ENCODE measurements at places on chromosomes 2 and 18. TPM values are rescaled to one million over a fixed set of nuclear protein-coding genes. Genes with fewer than 3 reads are reported as not detected.

- peaks cover 5% of the 10 kb centered on the region for H3K4me1 ChIP-seq
- H3K27ac ChIP-seq: no peak overlapping the region
- no peaks in the 10 kb centered on the region for H3K36me3 ChIP-seq
- H3K27me3 ChIP-seq: no peaks in the 10 kb centered on the region
- no peak for DNase-seq
Measured at GRCh38 chr18:59878644-59879043, 21.2 kb upstream of the PMAIP1 start.

DNA sequence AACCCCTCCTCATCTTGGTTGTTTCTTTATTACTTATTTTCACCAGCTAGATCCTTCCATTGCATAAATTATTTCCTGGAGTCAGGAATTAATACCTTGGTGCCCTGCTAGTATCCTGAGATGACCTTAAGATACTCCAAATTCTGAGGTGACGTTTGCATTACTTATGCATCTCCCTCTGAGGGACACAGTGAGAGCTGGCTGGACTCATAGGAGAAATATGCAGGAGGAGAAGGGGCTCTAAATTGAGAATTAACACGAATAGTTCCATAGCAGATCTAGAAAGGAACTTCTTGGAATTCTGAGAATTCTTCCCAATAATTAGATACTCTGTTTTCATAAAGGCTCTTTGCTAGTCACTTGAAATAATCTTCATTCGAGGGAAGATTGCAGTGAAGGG is 310.6 kb upstream of the ZEB2 start:
- H3K4me3 ChIP-seq: no peak overlapping the region
- no peaks in the 10 kb centered on the region for H3K4me1 ChIP-seq
- no peak overlapping the region for H3K27ac ChIP-seq

REL gene
- total RNA-seq: 68.8 TPM

GRCh38 chr18:8783335-8783993 is 78.1 kb downstream of the MTCL1 start:
- DNase-seq: no peak
- no peaks in the 10 kb centered on the region for H3K36me3 ChIP-seq
- no peaks in the 10 kb centered on the region for H3K27me3 ChIP-seq
- peaks cover 3% of the 10 kb centered on the region for H3K4me1 ChIP-seq
- no peak overlapping the region for H3K27ac ChIP-seq
- H3K4me3 ChIP-seq: no peak overlapping the region

- H3K27me3 ChIP-seq: no peaks in the 10 kb centered on the region
- H3K4me1 ChIP-seq: no peaks in the 10 kb centered on the region
- H3K36me3 ChIP-seq: no peaks in the 10 kb centered on the region
Measured at GRCh38 chr2:170922634-170923494, 6.2 kb upstream of the GORASP2 start.

FBLN7 gene
- total RNA-seq: 12.9 TPM

FOXI3 gene
- total RNA-seq: not detected

CYP26B1 gene
- total RNA-seq: 0.06 TPM

DNA sequence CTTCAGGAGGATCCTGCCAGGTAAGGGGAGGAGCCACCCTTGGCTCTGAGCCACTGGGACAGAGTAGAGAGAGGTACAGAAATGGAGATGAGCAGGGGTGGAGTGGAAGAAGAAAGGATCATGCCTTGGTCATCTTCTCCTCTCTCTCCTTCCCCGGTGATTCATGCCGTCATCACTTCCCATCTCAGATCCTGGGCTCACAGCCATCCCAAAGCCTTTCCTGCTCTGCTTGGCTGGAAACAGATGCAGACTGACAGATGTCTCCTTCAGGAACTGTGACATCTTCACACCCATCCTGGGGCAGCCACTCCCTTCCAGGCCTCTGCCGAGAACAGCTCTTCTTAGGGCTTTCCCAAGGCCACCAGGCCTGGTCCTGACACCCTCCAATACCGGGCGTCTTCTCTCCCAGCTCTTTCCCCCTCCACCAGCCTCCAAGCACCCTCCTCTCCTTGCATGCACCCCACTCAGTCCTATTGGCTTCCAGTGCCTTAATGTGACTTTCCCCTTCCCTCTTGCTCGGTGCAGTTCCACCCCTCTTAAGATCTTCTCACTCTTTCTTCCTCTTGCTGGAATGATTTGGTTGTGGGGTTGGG is 58.3 kb upstream of the TNP1 start:
- H3K27ac ChIP-seq: no peak overlapping the region
- no peaks in the 10 kb centered on the region for H3K27me3 ChIP-seq
- no peaks in the 10 kb centered on the region for H3K4me1 ChIP-seq
- no peaks in the 10 kb centered on the region for H3K36me3 ChIP-seq
- DNase-seq: no peak

GRCh38 chr2:104430359-104430740 is 423.6 kb upstream of the POU3F3 start:
- no peak overlapping the region for H3K27ac ChIP-seq
- no peak overlapping the region for H3K4me3 ChIP-seq
- no peaks in the 10 kb centered on the region for H3K36me3 ChIP-seq
- H3K4me1 ChIP-seq: no peaks in the 10 kb centered on the region
- DNase-seq: no peak

- no peak overlapping the region for H3K27ac ChIP-seq
- no peaks in the 10 kb centered on the region for H3K36me3 ChIP-seq
- H3K4me1 ChIP-seq: peaks cover 3% of the 10 kb centered on the region
- H3K27me3 ChIP-seq: peaks cover 15% of the 10 kb centered on the region
- H3K4me3 ChIP-seq: no peak overlapping the region
- DNase-seq: no peak
Measured at GRCh38 chr2:38281095-38281742, 95.9 kb downstream of the ATL2 start.

DNA sequence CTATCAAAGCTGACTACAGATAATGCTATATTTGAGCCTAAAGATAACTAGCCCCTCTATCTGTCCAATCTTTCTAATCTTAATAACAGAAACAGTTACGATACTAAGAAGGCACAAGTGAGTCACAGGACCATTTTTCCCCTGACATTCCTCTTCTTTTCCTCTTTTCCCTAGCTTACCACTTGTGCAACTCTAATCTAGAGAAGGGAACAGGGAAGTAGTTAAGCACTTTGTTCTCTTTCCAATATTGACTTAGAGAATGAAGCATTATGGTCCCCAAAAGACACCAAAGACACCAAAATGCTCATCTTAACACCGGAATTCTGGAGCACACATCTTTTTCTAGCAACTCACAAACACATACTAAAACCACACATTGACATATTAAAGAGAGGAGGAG is 1.8 kb downstream of the PDE11A start:
- peaks cover 10% of the 10 kb centered on the region for H3K4me1 ChIP-seq
- H3K36me3 ChIP-seq: no peaks in the 10 kb centered on the region
- peaks cover 6% of the 10 kb centered on the region for H3K27me3 ChIP-seq

DNA sequence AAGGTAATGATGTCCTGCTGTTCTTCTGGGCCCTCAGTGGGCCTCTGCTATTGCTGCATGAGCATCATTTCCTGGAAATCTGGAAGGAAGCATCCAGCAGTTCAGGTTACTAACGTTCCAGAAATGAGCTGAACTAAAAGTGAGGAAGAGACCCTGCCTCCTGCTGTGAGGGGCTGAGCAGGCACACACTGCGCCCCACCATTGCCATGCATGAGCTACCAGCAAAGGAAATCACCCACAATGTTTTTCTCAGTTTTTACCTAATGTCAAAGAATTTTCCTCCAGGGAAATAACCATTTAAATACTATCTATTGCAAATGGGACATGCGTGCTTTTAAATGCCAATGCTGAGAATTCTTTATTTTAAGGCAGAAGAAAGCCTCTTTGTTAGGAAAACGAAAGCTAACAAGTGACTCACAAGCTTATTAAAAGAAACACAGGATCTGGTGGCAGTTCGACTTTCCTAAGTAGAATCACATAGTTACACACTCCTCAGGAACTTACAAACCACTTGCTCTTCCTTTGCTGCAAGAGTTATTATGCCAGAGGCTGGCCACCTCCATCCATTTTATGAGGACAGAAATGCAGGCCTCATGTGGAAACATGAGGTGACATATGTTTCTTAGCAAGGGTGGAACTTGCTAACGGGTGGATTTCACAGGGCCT is 152.6 kb upstream of the TTC39C start:
- peaks cover 24% of the 10 kb centered on the region for H3K4me1 ChIP-seq
- no peak for DNase-seq
- no peak overlapping the region for H3K27ac ChIP-seq
- no peaks in the 10 kb centered on the region for H3K27me3 ChIP-seq
- no peaks in the 10 kb centered on the region for H3K36me3 ChIP-seq

KCNF1 gene
- total RNA-seq: not detected

BCL2L11 gene
- 47.0 TPM for total RNA-seq

DNA sequence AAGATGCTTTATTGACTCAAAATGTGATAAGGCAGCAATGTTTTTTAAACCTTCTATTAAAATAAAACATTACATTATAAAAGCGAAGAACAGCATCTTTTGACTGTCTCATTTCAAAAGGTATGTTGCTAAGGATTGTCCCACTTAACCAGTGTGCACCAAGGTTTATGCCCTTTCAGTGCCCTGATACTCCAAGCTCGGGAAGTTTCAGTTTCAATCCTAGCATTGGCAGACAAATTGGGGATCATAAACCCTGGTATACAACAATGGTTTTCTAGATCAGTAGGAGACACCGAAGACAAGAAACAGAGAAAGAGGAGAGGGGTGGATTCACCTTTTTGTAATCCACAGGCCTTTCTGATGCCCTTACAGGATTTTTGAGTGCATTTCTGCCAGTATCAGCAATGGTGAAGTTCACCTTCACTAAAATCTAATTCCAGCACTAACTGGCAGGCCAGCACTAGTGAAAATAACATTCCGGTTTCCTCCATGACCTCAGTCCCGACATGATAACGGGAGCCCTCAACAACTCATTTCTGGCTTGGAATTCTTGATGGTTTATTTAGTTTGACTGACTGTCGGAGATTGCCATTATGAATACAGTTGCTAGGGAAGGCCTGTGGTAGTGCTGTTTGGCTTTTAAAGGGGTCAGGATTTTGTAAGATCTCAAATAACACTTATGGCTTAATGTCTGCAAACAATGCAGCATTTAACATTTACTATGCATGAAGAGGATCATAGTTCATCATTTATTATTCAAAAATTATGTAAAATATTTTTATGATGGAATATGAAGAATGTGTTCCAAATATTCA is 33.3 kb upstream of the FIGN start:
- H3K36me3 ChIP-seq: no peaks in the 10 kb centered on the region
- H3K4me3 ChIP-seq: no peak overlapping the region
- no peak overlapping the region for H3K27ac ChIP-seq

- H3K4me1 ChIP-seq: no peaks in the 10 kb centered on the region
- no peaks in the 10 kb centered on the region for H3K36me3 ChIP-seq
- H3K4me3 ChIP-seq: no peak overlapping the region
- DNase-seq: no peak
- H3K27me3 ChIP-seq: no peaks in the 10 kb centered on the region
- H3K27ac ChIP-seq: no peak overlapping the region
Measured at GRCh38 chr2:31275976-31276375, 42.0 kb downstream of the EHD3 start.

DNA sequence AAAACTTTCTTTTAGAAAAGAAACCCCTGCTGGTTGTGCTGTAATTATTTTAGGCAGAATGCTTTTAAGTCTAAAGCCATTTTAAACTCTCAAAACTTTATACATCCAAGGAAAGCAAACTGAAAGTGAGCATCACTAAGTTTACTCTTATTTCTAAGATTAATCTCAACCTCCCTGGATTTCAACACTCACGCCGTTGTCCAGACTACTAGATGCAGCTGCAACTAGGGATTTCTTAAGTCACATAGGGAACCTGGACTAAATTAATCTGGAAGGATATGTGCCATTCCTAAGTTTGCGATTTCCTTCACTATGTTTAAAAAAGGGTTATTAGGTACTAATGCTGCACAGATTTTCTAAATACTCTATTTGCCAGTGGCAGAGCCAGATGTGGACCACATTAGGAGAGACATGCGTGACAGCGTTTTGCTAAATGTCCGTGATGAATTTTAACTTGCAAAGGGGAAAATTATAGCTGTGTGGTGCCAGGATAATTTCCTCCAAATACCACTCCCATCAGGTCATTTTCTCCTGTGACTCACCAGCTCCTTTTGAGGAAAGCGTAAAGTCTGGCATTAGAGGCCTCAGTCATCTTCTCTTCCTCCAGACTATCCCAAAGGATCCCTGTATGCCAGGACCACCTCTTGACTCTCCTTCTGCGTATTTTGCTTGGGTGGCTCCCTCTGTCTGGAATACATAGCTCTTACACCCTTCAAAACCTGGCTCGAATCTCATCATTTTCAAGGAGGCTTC is 143.7 kb downstream of the ATL2 start:
- DNase-seq: no peak
- no peak overlapping the region for H3K4me3 ChIP-seq
- H3K27me3 ChIP-seq: peaks cover 4% of the 10 kb centered on the region
- H3K36me3 ChIP-seq: no peaks in the 10 kb centered on the region

- H3K36me3 ChIP-seq: no peaks in the 10 kb centered on the region
- H3K27ac ChIP-seq: no peak overlapping the region
- H3K4me1 ChIP-seq: no peaks in the 10 kb centered on the region
Measured at GRCh38 chr2:134722728-134723127, 3.9 kb upstream of the TMEM163 start.

KIF5C gene
- 17.0 TPM for total RNA-seq

DNA sequence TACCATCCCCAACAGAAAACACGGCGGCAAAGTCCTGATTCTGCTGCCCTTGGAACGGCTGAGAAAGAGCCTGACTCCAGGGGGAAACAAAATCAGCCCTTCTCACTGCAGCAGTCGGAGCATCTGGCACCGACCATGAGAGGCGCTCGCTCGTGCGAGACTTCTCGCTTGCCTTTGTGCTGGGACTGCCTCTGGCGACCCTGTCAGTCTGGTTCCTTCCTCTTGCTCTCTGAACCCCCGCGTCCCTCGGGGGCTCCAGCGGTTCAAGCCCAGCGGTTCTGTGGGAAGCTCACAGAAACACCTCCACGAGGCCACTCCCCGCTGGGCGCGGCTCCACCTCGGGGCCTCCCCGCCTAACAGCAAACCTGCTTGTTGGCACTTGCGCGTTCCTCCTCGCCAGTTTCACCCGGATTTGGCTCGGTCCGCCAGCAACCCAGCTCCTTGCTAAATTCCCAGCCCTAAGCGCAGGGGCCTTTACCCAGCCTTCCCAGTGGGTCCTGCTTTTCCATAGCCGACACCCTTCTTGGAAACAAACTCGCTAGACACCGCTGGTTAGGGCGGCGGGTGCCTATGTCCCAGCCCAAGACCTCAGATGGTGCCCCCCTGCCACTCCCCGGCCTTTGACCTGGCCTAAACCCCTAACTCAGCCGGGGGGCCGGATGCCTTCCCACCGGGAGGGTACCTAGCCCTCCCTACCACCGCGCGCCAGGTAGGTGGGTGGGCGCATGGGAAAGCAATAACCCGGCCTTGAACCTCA is 2.2 kb downstream of the RND3 start:
- no peaks in the 10 kb centered on the region for H3K4me1 ChIP-seq
- H3K4me3 ChIP-seq: no peak overlapping the region
- H3K27ac ChIP-seq: no peak overlapping the region
- H3K36me3 ChIP-seq: no peaks in the 10 kb centered on the region

GRCh38 chr18:48036641-48037421 is 106.4 kb upstream of the SMAD2 start:
- no peak for DNase-seq
- H3K27ac ChIP-seq: no peak overlapping the region
- no peaks in the 10 kb centered on the region for H3K4me1 ChIP-seq
- no peak overlapping the region for H3K4me3 ChIP-seq
- peaks cover 34% of the 10 kb centered on the region for H3K27me3 ChIP-seq
- H3K36me3 ChIP-seq: no peaks in the 10 kb centered on the region

- H3K36me3 ChIP-seq: no peaks in the 10 kb centered on the region
- no peak within 1 kb of the TSS for H3K27ac ChIP-seq
- H3K4me3 ChIP-seq: no peak within 1 kb of the TSS
- H3K27me3 ChIP-seq: peaks cover 10% of the 10 kb centered on the region
- no peaks in the 10 kb centered on the region for H3K4me1 ChIP-seq
Measured at GRCh38 chr18:31042406-31043181, at the start of gene DSC3. Gene DSC3, minus strand, starts transcription at chr18:31042742. Its CDS starts 82 bp downstream, at chr18:31042660.

- H3K27ac ChIP-seq: no peak overlapping the region
- H3K4me3 ChIP-seq: no peak overlapping the region
- no peak for DNase-seq
- no peaks in the 10 kb centered on the region for H3K27me3 ChIP-seq
Measured at GRCh38 chr2:106956879-106957278, 70.9 kb upstream of the ST6GAL2 start.

ELP2 gene
- 150 TPM for total RNA-seq

All from T-cell (primary cell).